Stimulated activated CD4-positive, alpha-beta T cell treated with anti-CD3 and anti-CD28 coated beads, Interleukin-15, amount 100 ng/mL, for 1 hour (primary cell): ENCODE measurements at places on chromosomes 2 and 18.

GRCh38 chr18:32040936-32041335, 22.3 kb downstream of the RNF125 start:
- no peak for DNase-seq

- DNase-seq, result no peak
Measured at GRCh38 chr2:20224716-20225293, at the start of gene SDC1. TSS of gene SDC1 (minus strand) at chr2:20225130. CDS start at chr2:20224867, 263 bp downstream.

- DNase-seq, result no peak
Measured at GRCh38 chr2:201959198-201959597, 74.5 kb upstream of the FZD7 start.

GRCh38 chr18:45376193-45376592, 239.1 kb upstream of the SLC14A2 start:
- DNase-seq, result no peak

GRCh38 chr2:86787736-86788135, 3.0 kb downstream of the CD8A start:
- no peak for DNase-seq

GRCh38 chr2:127829845-127830246, 18.9 kb upstream of the WDR33 start:
- DNase-seq, result no peak

GRCh38 chr2:128578406-128579390, 260.0 kb upstream of the HS6ST1 start:
- no peak for DNase-seq

DNA sequence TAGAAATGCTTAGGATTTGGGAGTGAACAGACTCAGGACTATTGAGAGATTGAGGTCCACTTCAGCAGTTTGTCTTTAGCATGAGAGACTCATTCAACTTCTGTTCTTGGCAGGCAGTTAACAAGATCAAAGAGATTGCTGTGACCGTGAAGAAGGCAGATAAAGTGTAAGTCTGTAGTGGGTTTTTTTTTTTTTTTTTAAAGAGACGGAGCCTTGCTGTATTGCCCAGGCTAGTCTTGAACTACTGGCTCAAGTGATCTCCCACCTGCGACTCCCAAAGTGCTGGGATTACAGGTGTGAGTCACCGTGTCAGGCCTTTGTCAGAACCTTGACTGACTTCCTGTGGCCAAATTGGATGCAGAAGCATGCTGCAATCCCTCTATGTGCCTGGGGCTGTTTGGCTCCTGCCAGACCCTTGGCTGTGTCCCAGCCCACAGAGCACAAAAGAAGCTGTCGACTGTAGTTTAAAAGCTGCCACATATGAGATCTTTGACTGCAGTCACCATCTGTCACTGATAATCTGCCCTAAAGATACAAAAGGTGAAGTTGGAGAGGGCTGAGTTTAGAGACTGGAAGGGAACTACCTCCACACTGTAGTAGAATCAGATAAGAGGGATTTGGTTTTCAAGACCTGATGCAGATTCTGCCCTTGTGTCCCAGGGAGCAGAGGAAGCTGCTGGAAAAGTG, 9.9 kb downstream of the CCT7 start:
- DNase-seq, result no peak

GRCh38 chr2:63729362-63729761, 112.3 kb upstream of the UGP2 start:
- no peak for DNase-seq

GRCh38 chr2:231198291-231199173, at the start of gene ARMC9:
TSS of gene ARMC9 (plus strand) at chr2:231198631. CDS start at chr2:231206239, 7,608 bp downstream.
- DNase-seq, result peak; percentile 49
